ENCODE measurements at places on chromosomes 3 and 15.

- no peak for DNase-seq
Observed at GRCh38 chr3:77304700-77305021, 264.8 kb downstream of the ROBO2 start.

DNA sequence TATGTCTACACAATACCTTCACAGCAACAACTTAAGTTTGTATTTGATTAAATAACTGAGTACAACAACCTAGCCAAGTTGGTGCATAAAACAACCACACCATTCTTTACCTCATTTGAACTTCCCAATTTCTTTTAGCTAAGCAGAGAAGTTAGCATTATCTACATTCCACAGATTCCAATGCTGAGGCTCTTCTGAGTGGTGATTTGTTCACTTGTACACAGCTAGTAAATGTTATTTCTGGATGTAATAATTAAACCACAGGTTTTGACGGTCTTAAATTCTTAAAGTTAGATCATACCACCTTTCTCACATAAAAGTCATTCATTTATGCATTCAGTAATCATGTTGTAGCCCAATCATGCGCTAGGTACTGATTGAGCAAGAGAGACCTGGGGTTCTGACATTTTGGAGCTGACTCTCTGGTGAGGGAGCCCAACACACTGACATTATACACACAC lies 102.5 kb downstream of the SST start:
- no peak for DNase-seq

- no peak for DNase-seq
Observed at GRCh38 chr3:174125267-174125824, 727.8 kb downstream of the NLGN1 start.

DNA sequence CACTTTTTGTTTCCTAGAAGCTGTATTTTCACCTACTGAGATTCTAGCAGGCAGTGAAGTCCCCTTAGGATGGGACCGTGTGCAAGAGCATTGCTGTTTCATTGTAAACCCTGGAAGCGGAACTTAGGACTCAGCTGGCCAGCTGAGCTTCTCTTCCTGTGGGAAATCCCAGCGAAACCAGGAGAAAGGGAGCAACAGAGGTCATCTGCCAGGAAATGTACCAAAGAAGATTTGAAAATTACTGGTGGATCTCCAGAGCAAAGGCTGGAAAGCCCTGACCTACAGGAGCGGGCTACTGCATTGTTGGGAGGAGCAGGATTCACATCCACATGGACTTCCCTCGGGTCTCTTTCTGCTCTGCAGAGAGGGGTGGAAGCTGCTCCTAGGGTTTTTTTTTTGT lies 7.6 kb upstream of the ADPRH start:
- DNase-seq: no peak

GRCh38 chr3:167480748-167481147 lies 6.9 kb upstream of the SERPINI2 start:
- DNase-seq: no peak

GRCh38 chr3:42061713-42062380 lies 29.3 kb upstream of the TRAK1 start:
- no peak for DNase-seq

GRCh38 chr3:196181127-196181546 lies 30.1 kb downstream of the ZDHHC19 start:
- peak; percentile 67 for DNase-seq

- DNase-seq: no peak
Observed at GRCh38 chr15:63476229-63476632, 28.2 kb upstream of the USP3 start.

- DNase-seq: no peak
Observed at GRCh38 chr3:48419149-48419548, 10.7 kb downstream of the PLXNB1 start.

DNA sequence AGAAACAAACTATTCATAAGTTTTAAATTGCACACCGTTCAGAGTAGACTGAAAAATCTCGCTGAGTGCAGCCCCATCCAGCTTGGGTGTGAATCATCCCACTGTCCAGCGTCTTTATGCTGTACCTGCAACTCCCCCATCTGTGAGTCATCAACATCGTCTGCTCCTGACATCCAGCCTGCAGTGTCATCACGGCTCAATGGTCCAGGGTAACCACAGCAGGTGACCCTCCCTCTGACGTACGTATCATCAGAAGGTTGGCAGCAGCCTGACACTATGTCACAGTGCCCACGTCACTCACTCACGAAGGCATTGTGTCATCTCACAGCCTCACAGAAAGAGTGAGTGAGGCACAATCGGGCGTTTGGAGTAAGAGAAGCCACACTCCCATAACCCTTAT lies 65.2 kb downstream of the TPRA1 start:
- DNase-seq: no peak

DNA sequence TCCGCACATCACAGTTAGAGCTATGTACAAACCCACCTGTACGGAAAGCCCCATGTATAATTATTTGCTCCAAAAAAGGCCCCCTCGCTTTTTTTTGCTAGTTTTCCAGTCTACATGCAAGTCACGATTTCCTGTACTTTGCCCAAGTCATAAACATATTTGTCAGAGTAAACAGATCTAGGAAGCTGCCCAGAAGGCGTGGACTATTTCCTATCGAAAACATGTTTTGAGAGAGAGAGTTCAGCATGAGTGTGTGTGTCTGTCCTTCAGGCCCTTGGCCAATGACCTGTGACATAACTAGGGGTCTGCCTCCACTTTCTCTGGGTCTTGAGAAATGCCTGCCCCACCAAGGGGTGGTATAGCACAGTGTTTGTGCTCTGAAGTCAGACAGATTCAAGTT lies 72.7 kb upstream of the HACD2 start:
- no peak for DNase-seq

DNA sequence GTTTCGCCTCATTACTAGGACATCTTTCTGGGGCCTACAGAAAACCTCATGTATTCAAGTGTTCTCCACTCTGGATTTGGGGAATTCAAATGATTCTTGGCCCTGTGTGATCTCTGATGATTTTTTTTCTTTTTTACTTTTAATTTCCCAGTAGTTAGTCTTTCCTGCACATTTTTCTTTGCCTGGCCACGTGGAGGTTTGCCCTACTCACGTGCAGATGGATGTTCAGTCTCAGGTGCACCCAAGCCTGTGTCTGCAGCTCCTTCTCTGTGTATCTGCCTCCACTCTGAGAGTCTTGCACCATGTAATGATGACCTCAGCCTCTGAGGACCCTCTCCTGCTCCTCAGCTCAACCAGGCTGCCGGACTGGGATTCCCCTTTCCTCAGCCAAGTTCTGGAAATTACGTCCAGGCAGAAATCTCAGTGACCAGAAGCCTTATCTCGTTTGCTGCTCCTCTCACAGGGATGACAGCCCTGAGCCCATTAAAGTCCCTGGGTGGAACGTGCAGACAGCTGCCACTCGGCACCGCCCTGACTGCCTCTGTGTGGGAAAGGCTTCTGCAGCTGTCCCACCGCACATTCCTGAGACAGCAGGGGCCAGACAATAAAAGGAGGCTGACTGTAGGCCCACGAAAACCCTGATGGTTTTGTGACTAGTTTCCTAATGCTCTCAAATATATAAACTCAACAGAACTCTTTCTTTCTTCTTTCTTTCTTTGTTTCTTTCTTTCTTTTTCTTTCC lies 31.4 kb upstream of the GABRB3 start:
- DNase-seq: no peak

DNA sequence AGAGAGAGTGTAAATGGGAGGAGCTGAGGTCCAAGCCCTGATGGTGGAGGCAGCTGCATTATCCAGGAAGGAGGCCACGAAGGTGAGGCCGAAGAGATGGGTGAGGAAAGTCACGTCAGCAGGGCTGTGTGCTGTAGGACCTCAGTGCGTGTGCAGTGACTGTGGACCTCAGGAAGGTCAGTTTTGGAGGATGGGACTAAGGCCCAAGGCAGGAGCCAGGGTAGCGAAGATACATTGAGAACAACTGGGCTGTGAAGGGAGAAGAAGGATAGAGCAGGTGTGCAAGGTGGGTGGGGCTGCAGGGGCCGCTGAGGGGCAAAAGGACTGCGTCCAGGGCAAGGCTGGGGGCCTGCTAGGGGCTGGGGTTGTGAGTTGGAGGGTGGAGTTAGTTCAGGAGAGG lies 4.9 kb downstream of the KLHL40 start:
- peak; percentile 48 for DNase-seq

- DNase-seq: no peak
Observed at GRCh38 chr3:85576697-85577200, 618.0 kb downstream of the CADM2 start.

GRCh38 chr3:10726787-10727186 lies 89.2 kb upstream of the SLC6A11 start:
- DNase-seq: no peak

- no peak for DNase-seq
Observed at GRCh38 chr3:8282541-8283165, 219.0 kb upstream of the LMCD1 start.

DNA sequence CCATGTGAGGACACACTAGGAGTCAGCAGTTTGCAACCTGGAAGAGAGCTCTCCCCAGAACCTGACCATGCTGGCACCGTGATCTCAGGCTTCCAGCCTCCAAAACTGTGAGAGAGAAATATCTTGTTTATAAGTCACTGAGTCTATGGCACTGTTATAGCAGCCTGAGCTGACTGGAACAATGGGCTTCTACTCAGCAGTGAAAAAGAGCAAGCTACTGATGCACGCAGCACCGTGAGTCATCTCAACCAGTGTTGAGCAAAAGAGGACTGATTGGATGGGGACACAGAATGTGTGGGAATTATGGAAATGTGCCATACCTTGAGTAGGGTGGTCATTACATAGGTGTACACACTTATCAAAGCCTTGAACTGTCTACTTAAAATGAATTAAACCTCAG lies 230.4 kb downstream of the PLCL2 start:
- no peak for DNase-seq

- DNase-seq: no peak
Observed at GRCh38 chr3:171811913-171812335, 1.6 kb upstream of the PLD1 start.

GRCh38 chr3:144622845-144623244 lies 651.2 kb downstream of the DIPK2A start:
- DNase-seq: no peak

- peak; percentile 99 for DNase-seq
Observed at GRCh38 chr15:66356359-66357236, at the start of gene TIPIN. Gene TIPIN, minus strand, starts transcription at chr15:66356685. Its CDS starts 3,738 bp downstream, at chr15:66352947.

DNA sequence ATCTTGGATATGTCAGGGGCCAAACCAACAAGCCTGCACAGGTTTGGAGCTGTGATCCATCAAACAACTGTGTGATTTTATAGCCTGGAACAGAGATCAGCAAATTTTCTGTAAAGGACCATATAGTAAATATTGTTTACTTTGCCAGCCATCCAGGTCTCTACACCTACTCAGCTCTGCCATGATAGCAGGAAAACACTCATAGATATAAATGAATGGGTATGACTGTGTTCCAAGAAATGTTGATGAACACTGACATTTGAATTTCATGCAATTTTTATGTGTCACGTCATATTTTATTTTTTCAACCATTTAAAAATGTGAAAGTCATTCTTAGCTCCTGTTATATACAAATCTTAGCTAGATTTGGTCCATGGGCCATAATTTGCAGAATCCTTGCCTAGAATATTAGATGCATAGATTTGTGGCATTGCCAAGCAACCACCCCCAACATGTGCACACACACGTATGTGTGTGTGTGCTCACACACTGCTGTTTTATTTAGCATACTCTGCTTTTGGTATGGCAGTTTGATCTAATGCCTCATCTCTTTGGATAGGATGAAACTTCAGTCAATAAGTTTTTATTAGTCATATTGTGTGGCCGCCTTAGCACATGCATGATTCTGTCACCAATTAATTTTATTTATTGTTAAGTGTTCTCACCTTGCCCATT lies 6.4 kb downstream of the ATXN7 start:
- no peak for DNase-seq

GRCh38 chr3:79871656-79872055 lies 103.9 kb upstream of the ROBO1 start:
- no peak for DNase-seq

DNA sequence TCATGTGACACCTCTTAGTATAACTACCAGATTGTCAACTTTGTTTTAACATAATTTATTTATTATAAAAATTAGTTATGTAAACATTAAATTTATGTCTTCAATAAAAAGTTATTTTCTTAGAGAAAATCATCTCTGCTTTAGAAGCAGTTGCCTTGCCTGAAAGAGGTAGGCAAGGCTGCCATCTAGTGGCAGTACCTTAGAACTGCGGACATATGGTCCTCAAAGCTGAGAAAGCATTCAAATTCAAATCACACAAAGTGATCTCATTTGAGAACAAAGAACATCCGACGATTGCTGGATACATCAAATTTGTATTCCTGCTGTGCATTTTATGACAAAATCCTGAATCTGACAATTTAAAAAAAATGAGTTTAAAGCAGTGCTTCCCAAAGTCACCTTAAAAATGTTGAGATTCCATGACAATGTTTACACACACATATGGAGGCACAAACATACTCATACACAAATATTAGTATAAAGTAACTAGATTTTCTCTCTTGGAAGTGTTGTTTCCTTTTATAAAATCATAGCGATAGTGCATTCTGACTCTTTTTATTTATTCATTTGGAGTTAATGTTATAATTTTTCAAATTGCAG lies 617.4 kb downstream of the CADM2 start:
- no peak for DNase-seq

DNA sequence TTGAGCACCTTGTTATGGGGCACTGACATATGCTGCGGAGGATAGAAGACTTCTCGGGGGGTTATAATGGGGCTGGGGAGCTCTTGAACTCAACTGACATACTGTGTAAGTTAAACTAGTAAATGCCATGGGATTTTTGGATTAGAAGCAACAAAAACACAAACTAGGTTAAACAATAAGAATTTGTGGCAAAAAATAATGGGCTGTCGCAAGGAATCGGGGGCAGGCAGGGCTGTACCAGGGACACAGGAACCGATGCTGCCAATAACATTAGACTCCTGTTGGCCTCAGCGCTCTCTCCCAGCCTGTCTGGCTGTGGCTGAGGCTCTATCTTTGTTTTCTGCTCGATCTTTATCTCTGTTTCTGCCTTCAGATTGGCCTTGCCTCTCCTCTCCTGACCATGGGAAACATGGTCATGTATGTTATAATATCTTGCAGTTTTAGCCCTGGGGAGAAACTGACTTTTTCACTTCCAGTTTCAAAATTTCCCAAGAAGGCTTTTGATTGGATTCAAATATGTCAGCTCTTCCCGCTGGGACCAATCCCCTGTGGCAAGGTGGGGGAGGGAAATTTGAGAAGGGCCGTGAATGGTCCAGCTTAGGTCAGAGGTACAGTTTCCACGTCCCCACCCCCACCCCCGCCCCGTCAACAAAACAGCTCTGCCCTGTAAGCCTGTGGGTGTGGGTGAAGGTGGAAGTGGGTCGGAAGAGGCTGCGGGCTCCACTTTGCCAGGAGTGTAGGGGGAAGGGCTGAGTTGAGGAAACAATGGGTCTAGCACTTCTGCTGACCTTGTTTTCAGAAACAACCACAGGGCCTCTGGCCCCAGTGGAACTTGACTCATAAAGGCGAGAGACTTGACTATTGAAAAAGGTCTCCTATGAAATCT lies 161.1 kb upstream of the TBL1XR1 start:
- peak; percentile 91 for DNase-seq

- DNase-seq: no peak
Observed at GRCh38 chr3:106529738-106530137, 660.9 kb upstream of the CBLB start.

GRCh38 chr15:55240125-55240760 lies 43.5 kb upstream of the RSL24D1 start:
- DNase-seq: no peak

- peak; percentile 62 for DNase-seq
Observed at GRCh38 chr15:78925076-78925624, 19.7 kb downstream of the CTSH start.
